ENCODE measurements at places on chromosomes 13 and 19. TPM values are rescaled to one million over a fixed set of nuclear protein-coding genes. Genes with fewer than 3 reads are reported as not detected.
A peak's percentile ranks its signal among the peaks of the same experiment; 100 is the strongest.

Gene GNA15
- not detected for total RNA-seq

Gene LILRB4
- not detected for total RNA-seq

Gene SPACA4
- total RNA-seq, result not detected

Gene EBI3
- total RNA-seq, result 1.2 TPM

Gene PDX1
- not detected for total RNA-seq

- H3K4me1 ChIP-seq, result no peaks in the 10 kb centered on the region
- no peak overlapping the region for H3K27ac ChIP-seq
- H3K36me3 ChIP-seq, result peaks cover 33% of the 10 kb centered on the region
- DNase-seq, result no peak
Measured at GRCh38 chr19:38908911-38909310, 3.1 kb downstream of the CCER2 start.

GRCh38 chr19:21323000-21323399 is 6.2 kb downstream of the ZNF708 start:
- H3K36me3 ChIP-seq, result peaks cover 31% of the 10 kb centered on the region
- no peak for DNase-seq
- H3K4me3 ChIP-seq, result no peak overlapping the region

DNA sequence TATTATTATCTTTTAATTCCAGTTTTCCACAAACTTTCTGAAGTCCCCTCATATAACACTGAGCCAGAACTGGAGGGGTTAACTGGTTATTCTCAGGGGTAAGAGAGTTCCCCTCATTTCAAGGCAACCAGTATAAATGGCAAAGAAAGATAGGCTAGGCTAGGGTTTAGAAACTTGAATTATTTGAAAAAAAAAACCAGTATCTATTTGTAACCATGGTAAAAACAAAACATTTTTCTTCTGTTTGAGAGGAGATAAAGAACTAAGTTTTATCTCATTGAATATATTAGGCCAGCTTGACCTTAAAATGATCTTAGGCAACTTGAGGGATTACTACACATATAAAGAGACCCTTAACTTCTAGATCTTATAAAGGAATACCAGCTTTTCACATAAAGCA is 19.6 kb downstream of the SUPT20H start:
- DNase-seq, result no peak
- H3K27me3 ChIP-seq, result no peaks in the 10 kb centered on the region
- no peaks in the 10 kb centered on the region for H3K4me1 ChIP-seq
- peaks cover 40% of the 10 kb centered on the region for H3K36me3 ChIP-seq
- H3K27ac ChIP-seq, result no peak overlapping the region
- H3K4me3 ChIP-seq, result no peak overlapping the region

DNA sequence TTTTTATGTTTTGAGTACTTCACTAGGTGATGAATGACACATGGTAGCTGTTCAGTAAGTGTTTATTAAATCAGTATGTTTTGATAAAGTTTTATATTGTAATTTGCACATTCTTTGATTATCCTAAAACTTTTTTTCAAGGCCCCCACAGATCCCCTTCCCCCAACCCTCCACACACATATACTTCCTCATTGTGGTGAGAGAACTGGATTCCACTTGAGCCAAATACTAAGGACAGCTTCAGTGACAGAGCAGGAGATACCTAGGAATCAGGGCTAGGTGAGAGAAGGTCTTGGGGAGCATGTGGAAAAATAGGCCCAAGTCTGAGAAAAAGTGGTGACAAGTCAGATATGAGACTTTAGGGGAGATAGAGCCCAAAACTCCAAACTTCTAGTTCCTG is 174.6 kb downstream of the TDRD3 start:
- H3K4me1 ChIP-seq, result peaks cover 8% of the 10 kb centered on the region
- H3K27ac ChIP-seq, result peak overlapping the region; percentile 75
- DNase-seq, result no peak
- no peaks in the 10 kb centered on the region for H3K27me3 ChIP-seq
- peaks cover 24% of the 10 kb centered on the region for H3K36me3 ChIP-seq
- no peak overlapping the region for H3K4me3 ChIP-seq

- no peak for DNase-seq
- H3K36me3 ChIP-seq, result peaks cover 70% of the 10 kb centered on the region
- H3K27me3 ChIP-seq, result no peaks in the 10 kb centered on the region
- no peaks in the 10 kb centered on the region for H3K4me1 ChIP-seq
Measured at GRCh38 chr19:16645140-16645539, 14.8 kb downstream of the SMIM7 start.

- no peak overlapping the region for H3K4me3 ChIP-seq
- no peaks in the 10 kb centered on the region for H3K4me1 ChIP-seq
- H3K36me3 ChIP-seq, result no peaks in the 10 kb centered on the region
- H3K27ac ChIP-seq, result no peak overlapping the region
- no peak for DNase-seq
- H3K27me3 ChIP-seq, result no peaks in the 10 kb centered on the region
Measured at GRCh38 chr13:83008212-83008929, 873.9 kb downstream of the SLITRK1 start.

- no peak overlapping the region for H3K4me3 ChIP-seq
- no peak overlapping the region for H3K27ac ChIP-seq
- H3K36me3 ChIP-seq, result no peaks in the 10 kb centered on the region
Measured at GRCh38 chr13:77827332-77827731, 91.3 kb downstream of the EDNRB start.
